ENCODE measurements at places on chromosomes 7 and 10.

GRCh38 chr10:110802551-110803238 is 69.0 kb upstream of the PDCD4 start:
- no peak for DNase-seq

DNA sequence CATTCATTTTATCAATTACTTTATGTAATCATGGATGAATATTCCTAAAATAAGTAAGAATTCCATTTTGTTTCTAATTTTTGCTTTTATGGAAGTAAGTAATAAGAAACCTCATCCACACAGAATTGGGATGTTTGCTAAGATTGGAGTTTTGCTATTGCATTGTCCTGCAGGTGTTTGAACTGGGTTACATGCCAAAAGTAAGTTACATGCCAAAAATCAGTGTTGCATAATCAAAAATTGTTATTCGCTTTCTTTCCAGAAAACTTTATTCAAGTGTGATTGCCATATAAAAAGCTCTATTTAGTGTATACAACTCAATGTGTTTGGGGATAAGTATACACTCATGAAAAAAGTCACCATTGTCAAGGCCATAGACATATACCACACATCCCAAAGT is 346.7 kb upstream of the PLXDC2 start:
- DNase-seq = no peak

DNA sequence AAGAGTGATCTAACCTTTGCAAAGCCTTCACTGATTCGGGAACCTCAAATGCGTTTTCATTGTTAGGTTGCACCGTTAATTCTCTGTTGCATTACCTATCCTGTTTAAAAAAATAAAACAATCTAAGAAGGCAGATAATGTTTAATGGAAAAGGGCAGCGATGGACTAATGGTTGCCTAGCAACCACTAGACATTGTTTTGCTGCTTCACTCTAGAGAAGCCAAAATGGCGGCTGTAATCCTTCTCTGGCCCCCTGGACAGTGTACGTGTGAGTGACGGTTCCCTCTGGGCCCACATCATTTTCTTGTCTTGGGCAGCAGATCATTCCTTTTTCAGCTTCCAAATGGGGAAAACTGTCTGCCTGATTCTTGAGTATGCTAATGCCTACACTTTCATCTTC is 43.3 kb downstream of the FAM204A start:
- DNase-seq = no peak

- DNase-seq = no peak
Observed at GRCh38 chr7:116062666-116063065, 32.1 kb upstream of the TFEC start.

- no peak for DNase-seq
Observed at GRCh38 chr7:80923211-80923612, 4.4 kb upstream of the SEMA3C start.

GRCh38 chr7:79868010-79868409 is 266.6 kb upstream of the GNAI1 start:
- no peak for DNase-seq

DNA sequence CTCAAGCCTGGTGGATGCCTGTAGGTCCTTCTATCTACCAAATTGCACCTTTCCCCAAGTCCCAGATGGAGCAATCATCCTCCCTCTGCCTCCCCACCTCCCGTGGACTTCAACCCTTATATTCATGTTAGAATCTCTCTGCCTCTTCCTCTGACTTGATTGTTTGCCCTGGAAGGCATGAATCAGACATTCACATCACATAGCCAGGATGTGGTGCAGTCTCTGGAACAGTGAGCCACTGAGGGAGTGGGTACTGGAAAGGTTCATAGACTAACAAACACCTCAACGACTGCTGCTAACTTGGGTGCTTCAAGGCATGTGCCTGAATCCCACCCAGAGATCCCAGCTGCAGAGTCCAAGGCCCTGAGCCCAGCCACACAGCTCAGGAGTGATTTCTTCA is 494.0 kb downstream of the TNS3 start:
- DNase-seq = no peak

GRCh38 chr10:102791754-102792395 is 45.3 kb downstream of the CYP17A1 start:
- DNase-seq = no peak

DNA sequence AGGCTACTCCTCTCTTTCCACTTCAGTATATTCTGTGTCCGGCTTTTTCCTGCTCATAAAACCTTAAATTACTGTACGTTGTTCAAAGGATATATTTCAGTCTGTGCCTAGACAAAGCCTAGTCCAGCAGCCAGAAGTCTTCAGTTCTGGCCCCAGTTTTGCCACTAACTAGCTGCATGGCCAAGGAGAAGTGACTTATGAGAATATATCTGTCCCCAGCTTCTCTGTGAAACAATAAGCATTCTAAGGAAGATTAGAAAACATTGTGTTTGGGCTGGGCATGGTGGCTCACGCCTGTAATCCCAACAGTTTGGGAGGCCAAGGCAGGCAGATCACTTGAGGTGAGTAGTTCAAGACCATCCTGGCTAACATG is 105.0 kb upstream of the HDAC9 start:
- no peak for DNase-seq

DNA sequence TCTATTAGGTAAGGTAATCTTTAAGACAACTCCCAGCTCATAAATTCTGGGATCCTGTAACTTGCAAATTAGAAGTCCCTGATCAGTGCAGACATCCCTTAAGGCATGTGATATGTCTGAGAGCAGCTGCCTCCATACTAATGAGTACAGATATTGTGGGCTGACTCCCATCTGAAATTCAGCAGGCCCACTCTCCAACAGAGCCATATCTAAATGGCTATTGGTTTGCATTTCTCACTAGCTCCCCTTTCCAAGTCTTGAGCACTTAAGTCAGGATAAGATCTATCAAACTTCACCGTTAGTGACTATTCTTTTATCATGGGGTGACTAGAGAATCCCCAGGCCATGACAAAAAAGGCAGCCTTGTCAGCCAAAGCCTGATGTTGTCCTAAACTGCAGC is 785.4 kb downstream of the IPMK start:
- no peak for DNase-seq

DNA sequence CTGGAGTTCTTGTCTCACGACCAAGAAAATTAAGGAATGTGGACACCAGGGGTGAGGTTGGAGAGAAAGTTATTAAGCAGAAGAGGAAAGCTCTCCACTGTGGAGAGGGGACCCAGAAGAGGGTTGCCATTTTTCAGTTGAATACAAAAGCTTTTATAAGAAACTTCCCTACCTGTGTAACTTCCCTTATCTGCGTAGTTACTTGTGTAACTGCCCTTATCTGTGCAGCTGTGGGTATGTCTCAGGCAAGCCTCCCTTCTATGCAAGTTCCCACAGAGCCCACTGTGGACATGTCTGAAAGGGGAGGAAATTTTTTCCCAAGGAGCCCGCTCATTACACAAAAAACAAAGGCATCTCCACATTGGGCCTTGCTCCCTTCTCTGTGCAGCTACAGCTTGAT is 94.9 kb downstream of the SVOPL start:
- DNase-seq = no peak

DNA sequence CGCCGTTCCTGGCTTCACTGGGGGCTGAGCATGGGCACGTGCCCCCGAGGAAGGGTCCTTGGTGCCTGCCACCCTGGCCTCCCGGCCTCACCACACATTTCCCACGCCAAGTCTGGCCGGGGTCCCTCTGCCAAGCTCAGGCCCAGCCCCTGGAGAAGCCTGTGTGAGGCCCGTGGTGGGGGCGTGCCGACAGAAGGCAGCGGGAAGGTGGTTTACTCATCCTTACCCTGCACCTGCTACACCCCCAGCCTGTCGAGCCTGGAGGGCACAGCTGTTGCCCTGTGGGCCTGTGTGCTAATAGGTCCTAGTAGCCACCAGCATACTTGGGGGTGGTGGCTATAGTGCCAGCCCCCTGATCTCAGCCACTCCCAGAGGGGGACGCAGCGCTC is 46.7 kb downstream of the NKX6-2 start:
- DNase-seq = no peak

DNA sequence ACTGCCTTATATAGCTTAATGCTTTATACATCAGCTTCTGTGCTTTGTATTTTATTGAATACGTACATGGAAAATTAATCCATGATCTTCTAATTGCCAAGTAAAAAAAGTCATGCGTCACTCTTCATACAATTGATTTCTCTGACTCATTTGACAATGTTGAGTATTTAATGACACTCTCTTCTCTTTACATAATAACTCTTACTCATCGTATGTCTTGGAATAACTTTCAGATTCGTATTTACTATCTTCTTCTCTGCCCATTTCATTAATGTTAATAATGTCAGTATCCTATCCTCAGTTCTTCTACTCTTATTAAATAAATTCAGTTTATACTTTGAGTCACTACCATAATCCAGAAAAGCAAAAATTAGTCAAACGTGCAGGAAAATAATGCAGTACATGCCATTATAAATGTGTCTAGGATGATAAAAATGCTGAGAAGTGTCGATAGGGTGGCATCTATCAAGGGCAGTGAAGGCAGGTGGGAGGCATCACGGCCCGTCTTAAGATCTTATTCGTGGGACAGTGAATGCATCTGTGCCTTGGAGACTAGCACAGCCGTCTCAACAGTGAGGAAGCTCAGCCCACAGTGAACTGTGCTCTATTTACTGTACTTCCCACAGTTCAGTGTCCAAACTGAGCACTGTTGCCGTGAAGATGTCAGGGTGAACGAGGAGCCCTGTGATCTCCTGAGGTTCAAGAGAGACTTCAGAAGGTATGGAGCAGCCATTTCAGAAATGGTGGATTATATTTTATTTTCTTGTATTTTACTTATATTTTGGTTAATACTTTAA is 39.8 kb upstream of the AKR1E2 start:
- DNase-seq = no peak

GRCh38 chr10:625751-626711 is 63.4 kb downstream of the DIP2C start:
- DNase-seq = no peak

DNA sequence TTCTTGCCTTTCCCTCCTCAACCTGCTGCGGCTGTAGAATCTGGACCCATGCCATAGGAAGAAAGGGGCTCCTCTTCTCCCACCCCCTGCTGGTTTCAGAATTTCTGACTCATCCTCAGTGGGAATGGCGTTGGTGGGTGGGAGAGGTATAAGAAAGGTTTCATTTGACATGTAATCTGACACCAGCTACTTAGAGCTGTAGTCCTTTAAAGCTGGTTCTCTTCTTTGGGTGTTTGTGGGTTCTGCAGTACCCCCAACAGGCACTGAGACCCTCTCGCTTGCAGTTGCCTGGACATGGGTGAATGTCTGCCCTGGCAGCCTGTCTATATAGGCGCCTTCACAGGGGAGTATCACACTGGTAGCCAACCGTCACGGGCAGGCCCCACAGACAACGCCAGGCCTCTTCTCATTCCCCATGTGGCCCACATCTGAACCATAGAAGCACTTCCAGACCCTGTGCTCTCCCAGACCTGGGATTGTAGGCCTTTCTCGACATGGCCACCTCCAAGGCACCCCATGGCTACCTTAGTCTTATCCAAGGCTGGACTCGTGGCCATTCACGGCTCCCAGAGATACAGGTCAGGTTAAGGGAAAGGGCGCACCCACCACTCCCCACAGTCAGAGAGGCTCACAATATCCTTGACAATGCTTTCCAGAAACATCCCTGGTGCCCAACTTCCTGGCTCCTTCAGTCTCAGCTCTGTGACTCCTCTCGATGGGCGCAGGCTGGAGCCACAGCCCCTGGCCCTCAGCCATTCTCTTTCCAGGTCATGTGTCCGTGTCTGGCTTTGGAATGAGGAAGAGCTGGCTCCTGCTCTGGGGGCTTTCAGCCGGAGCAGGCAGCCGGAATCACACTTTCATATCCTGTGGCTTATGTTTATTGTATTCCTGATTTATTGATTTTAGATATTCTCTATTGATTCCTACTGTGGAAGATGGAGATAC is 17.5 kb downstream of the ZNF862 start:
- DNase-seq = peak; percentile 2

DNA sequence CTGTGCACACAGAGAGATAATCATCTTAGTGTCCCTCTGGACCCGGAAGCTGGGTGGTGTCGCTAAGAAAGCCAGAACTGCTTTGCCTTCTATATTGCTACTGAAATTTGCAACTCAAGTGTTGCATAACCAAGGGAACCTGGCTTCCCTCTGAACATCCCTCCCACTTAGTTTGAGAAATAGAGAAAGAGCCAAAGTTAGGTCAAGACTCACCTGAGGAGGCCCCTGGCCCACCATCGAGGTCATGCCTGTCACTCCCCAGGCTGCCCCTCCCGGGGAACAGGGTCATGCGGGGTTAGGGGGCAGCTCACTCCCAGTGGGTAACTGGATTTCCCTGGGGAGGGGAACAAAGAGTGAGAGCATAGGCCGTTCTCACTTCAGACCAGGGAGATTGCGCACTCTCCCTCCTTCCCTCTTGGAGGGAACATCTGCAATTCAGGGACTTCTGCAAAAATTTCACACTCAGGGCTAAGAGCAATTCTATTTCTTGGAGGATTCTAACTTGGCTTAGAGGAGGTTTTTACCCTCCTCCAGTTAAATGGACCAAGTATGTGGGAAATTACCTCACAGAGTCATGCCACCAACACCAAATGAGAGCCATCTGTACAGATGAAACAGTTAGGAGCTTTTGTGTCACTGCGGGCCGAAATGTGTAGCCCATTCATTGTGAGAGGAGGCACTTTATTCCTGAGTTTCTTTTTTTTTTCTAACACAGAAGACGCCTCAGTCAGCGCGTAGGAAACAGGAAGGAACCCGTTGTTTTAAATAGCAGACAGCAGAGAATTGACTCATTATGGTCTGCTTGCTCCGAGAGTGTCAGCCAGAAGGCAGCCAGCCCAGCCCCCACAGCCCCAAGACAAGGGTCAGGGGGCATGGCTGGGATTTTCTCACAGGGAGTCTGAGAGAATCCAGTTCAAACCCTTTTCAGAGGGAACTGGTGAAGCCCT is 221.3 kb downstream of the ARHGAP12 start:
- DNase-seq = no peak

DNA sequence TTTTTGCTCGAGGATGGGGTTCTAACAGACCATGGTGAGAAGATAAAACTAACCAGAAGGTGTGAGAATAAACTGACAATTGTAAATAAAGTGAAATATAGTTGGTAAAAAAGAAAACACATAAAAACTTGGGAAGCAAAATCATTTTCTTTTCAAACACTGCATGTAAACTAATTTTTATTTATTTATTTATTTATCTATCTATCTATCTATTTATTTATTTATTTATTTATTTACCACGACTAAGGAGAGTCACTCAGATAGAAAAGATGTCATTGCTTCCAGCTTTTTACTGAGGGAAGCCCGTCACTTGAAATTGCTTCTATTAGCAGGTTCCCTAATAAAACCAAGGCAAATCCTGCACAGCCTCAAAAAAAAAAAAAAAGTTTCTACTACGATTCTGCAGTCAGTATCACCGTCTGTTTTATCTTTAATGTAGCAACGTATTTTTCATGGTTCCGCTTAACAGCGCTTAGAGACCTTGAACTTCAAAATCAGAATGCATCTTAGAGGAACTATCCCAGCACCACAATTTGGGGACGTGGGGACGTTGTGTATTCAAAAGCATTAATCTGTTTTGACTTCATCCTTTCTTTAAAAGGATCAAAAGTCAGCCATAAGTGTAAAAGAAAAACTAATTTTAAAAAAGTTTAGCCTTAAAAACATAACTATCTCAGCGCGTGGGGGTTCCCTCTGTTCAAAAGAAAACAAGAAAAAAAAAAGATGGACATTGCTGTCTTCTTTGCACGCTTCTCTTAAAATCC is 33.3 kb upstream of the EBLN1 start:
- no peak for DNase-seq

GRCh38 chr7:48091506-48092433 is 2.7 kb downstream of the UPP1 start:
- DNase-seq = no peak

- peak; percentile 5 for DNase-seq
Observed at GRCh38 chr7:27134392-27134791, 3.8 kb upstream of the HOXA4 start.

GRCh38 chr10:69843923-69844322 is 42.2 kb downstream of the COL13A1 start:
- DNase-seq = no peak

GRCh38 chr10:119209736-119210355 is 2.5 kb downstream of the GRK5 start:
- no peak for DNase-seq

Measured in T1000 (cell line).